ENCODE measurements at places on chromosomes 2 and 18.

- no peak for DNase-seq
Observed at GRCh38 chr2:54384301-54385203, 71.6 kb upstream of the SPTBN1 start.

GRCh38 chr18:62846313-62846712, 131.0 kb downstream of the PHLPP1 start:
- DNase-seq = no peak

GRCh38 chr2:74849228-74849892, 15.4 kb downstream of the HK2 start:
- DNase-seq = no peak

DNA sequence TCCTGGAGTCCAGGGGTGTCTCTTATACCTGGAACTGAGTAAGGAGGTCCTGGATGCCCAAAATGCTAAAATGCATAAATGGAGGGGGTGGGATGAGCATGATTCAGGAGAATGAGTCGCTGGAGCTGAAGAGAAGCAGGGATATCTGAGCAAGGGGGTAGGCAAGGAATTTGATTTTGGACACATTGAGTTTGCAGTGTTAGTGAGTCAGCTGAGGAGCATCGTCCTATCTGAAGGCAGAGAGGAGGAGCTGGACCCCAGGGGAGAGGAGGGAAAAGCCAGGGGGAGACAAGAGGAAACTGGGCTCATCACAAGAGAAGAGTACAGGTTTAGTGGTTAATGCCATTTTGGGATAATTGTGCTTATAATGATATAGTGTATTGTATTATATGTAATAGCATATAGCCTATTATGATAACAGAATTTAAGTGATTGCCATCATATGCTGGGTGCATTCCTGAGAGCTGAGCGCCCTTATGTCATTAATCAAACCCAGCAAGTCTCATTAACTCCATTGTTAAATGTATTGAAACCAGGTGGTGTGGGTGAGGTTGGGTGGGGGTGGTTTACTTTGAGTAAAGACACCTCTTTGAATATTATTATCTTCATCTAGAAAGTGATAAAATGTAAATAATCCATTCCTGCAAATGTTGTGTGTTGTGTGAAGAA, 12.4 kb downstream of the EHD3 start:
- no peak for DNase-seq

GRCh38 chr2:44102790-44103562, 65.7 kb upstream of the PPM1B start:
- DNase-seq = no peak

DNA sequence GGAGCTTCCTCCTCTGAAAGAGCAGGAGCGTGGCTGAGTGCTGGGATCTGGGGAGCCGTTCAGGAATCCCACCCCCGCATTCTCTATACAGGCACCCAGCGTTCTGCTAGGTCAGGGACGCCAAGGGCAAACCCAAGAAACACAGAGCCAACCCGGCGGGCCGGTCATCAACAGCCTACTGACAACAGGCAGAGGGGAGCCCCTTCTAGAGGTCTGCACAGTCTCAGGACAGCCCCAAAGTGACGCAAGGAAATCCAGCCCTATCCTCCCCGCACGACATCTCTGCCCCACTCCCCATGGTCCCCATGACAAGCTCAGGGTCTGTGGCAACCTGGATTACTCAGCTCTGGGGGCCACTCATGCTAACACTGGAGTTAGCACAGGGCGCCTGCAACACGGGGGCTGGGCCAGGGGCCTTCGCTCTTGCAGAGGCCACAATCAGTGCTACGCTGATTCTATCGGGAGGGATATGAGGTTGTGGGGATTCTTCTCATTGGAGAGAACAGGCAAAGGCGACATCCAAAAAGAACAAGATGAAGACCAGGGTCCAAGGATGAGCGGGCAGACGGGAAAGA, 81.6 kb downstream of the PXDN start:
- DNase-seq = no peak

GRCh38 chr18:55839343-55839742, 251.4 kb upstream of the TCF4 start:
- DNase-seq = no peak

DNA sequence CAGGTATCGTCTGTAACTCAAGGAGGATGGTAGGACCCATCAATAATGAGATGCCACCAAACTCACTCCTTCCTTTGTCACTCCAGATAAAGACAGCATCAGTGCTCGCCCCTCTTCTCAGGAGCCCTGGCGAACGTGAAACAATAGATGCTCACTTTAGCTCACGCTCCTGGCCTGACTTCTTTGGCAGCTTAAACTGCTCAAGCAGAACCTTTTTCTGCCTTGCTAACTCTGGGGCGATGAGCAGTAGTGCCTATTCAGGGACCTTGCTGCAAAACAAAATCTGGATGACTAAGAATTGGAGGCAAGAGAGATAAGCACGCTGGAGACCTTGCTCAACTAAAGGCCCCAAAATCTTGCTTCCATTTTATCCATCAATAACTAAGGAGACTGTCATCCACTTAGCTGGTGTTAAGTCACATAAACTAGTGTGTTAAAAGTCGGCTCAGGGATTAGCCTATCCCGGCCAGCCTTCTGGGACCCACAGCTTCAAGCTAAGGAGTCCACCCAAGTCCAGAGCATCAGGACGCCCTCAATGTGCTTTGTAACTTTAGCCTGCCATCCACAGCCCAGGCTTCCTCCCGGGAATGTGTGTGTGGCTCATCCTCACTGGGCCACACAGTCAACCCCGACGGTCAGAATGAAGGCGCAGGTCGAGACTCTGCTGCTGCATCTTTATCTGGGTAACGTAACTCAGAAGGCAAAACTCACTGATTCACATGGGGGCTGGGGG, 38.9 kb downstream of the ZNF516 start:
- DNase-seq = no peak

DNA sequence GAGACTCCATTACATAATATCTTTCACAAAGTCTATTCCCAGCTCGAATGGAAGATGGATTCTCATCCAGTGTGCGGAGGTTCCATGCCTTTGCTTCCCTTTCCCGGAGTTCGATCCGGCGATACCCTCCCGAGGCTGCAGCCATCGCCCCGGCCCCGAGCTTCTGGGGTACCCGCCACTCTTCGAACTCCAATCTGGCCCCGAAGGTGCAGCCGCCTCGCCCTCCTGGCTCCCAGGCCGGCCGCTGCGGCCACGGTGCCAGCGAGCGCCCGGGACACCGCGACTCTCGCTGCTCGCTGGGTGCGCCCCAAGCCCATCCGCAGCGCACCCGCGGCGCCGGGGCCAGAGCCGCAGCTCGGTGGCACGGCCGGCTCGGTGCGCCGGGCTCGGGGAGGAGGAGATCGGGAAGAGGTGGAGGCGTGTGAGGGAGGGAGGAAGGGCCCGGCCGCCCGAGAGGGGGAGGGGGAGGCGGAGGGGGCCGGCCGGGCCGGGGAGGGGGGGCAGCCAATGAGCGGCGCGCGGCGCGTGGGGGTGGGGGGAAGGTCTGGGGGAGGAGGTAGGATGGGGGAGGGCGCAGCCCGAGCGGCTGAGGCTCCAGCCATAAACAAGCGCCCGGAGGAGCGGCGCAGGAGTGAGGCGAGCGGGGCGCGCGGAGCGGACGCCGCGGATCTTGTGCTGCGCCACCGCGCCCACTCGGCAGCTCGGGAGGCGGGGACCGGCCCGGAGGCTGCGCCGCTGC, at the start of gene CRIM1:
TSS of gene CRIM1 (plus strand) at position 628 of the 739 bp plus-strand sequence. CDS start 515 bp downstream, outside the sequence.
- no peak for DNase-seq

DNA sequence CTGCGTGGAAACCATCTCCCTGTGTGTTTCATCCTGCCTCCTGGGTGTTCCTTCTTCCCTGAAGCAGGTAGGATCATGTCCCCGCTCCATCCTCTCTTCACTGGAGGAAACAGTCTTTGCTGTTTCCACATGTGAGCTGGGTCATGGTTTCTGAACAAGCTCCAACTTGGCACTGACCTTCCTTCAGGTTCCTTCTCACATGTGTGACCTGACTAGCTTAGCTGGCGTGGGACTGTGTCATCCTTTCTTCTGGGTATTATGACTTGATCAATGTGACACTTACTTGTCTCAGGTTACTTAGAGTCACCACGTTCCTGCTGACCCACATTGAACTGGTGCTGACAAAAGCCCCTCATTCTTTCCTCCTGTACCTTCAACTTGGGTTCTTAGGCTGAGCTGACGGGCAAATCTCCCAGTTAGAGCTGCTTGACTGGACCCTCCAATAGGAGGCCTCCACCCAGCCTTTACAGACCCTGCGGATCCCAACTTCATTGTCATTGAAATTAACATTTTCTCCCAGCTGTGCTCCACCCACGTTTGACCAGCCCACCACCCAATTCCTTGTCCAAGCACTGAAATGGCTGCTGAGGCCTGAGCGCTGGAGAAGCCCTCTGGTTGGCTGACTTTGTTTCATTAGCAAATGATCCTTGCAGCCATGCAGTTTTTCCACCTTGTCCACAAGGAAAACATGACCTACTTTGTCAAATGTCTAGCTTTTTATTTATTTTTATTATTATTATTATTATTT, 128.1 kb downstream of the DDX1 start:
- no peak for DNase-seq

DNA sequence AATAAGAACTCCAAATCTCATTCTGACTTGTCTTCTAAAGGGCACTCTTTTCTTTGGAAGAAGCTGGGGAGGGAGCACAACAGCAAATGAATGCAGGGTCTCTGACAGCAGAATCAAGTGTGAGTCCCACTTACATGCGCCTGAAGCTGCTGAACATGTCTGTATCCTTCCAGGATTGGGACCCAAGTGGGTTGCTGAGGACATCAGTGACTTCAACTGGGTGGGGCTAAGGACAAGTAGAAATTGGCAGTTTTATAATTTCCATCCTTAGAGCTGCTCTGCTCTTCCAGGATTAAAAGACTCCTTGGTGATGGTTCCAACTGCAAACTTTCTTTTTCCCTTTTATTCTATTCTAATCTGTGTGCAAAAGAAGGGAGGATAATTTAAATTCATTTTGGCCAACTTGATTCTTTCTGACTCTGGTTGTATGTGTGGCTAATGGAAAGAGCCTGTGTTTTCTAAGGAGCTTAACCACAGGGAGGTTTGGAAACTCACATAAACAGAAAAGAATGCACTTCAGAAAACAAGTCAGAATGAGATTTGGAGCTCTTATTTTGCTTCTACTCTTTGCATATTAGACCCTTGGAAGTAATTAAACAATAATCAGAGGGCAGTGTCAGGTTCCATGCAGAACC, 20.6 kb downstream of the ANTXR1 start:
- DNase-seq = no peak

- DNase-seq = no peak
Observed at GRCh38 chr2:85302121-85302520, 25.7 kb downstream of the TGOLN2 start.

- no peak for DNase-seq
Observed at GRCh38 chr2:70354264-70354949, 52.5 kb upstream of the FAM136A start.

GRCh38 chr18:61435064-61435652, 101.9 kb downstream of the CDH20 start:
- no peak for DNase-seq

- DNase-seq = no peak
Observed at GRCh38 chr2:212381428-212382102, 157.0 kb downstream of the ERBB4 start.

- no peak for DNase-seq
Observed at GRCh38 chr2:238716585-238716984, 131.3 kb upstream of the TWIST2 start.

All from NCI-H1436 treated with DMSO at 0.1 percent for 48 hours (cell line).